Suppressor macrophage treated with lipopolysaccharide for 1 hour (primary cell): ENCODE measurements at places on chromosomes 4 and X.

GRCh38 chr4:180101348-180102083 is 2141.7 kb upstream of the TENM3 start:
- DNase-seq = no peak

- no peak for DNase-seq
Observed at GRCh38 chr4:135316266-135316779, 1114.7 kb upstream of the PABPC4L start.

DNA sequence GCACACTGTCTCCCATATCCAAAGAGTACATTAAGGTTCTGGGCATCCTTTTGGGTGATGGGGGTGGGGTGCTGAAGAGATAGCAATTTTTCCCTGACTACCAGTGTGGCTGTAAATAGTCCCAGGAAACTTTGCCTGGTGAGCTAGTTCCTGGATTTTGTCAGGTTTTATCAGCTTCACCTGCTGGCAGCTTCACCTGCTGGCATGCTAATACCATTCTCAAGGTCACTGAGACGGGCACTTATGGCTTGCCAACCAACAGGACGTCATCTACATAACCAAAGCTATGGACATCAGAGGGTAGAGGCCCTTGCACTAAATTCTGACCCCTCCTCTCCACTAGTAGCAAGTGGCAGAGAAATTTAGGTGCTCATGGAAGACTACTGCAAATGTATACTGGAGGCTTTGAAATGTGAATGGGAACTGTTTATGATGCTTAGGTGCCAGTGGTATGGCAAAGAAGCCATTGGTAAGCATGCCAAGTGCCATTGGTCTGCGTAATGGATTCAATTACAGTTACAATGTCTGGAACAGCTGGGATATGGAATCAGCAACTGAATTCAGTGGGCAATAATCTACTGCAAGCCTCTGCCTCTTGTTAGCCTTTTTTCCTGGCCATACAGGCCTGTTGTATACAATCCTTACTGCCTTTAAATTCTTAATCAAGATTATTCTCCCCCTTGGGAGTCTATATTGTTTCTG is 71.6 kb upstream of the SH3RF1 start:
- no peak for DNase-seq

DNA sequence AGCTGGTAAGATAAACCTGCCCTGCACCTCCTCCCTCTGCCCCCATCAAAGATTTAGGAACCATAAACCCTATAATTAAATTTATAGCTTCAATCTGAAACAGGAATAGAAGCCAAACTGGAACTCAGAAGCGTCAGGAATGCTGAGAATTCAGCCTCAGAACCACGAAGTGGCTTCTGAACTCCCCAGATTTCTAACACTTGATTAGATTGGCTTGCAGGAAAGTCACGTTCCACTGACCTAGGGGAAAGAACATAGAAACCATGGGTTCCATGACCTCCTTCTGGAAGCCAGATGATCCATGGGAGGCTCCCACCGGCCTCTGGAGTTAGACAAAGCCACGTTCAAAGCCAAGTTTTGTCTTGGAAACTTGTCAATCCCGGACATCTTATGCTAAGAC is 356.5 kb downstream of the MID1IP1 start:
- DNase-seq = no peak

GRCh38 chr4:27619435-27619834 is 758.8 kb downstream of the STIM2 start:
- no peak for DNase-seq

DNA sequence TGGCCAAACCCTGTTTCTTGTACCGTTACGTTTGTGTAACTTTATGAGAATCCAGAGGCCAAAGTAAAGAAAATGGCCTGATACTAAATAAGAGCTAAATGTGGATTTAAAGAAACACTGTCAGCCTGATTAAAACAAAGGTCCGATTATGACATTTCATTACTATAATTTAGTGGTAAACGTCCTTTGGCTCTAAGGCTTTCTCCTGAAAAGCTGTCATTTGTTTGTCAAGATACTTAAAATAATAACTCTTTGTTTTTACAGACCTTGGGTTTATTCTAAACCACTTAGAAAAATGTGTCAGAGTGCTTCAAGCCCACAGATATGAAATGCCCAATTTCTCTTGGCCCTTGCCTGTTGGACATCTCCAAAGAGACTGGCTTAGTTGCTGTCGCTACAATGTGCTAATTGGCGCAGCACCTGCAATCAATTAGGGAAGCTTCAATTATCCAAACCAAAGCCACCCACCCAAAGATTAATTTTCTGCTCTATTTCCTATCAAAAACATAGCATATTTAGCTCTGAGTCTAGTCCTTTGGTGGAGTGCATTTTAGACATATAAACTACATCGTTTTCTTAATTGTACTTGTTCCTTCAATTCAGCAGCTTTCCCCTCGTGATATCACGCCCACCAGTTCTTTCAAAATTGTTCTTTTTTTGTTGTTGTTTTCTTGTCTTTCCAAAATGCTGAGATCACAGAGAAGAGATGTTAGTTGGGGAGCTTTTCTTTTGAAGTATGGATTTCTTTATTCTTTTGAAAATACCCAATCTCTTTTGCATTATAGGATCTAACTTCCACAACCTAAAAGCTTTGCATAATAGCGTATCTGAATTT is 13.6 kb downstream of the SMIM20 start:
- DNase-seq = peak; percentile 8

GRCh38 chr4:133465022-133465421 is 315.9 kb downstream of the PCDH10 start:
- no peak for DNase-seq

DNA sequence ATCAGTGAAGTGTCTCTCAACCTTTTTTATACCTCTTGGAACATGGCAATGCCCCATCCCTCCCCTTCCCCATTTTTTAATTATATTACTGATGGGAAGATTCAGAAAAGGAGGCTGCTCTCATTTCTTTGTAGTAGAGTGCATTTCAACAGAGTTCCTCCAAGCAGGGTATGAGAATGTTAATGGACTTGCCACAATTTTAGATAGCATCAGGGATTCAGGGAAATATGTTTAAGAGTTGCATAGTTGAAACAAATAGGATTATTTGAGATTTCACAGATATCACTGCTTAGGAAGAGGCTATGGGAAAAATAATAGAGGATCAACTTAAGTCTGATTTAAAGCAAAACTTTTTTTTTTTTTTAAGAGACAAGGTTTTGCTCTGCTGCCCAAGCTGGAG is 46.2 kb downstream of the DIPK2B start:
- no peak for DNase-seq

GRCh38 chr4:83231620-83232076 is 53.0 kb downstream of the COQ2 start:
- DNase-seq = peak; percentile 33

- DNase-seq = no peak
Observed at GRCh38 chr4:137602436-137602835, 70.1 kb upstream of the PCDH18 start.

- DNase-seq = no peak
Observed at GRCh38 chr4:152784490-152785350, 5.0 kb downstream of the ARFIP1 start.

DNA sequence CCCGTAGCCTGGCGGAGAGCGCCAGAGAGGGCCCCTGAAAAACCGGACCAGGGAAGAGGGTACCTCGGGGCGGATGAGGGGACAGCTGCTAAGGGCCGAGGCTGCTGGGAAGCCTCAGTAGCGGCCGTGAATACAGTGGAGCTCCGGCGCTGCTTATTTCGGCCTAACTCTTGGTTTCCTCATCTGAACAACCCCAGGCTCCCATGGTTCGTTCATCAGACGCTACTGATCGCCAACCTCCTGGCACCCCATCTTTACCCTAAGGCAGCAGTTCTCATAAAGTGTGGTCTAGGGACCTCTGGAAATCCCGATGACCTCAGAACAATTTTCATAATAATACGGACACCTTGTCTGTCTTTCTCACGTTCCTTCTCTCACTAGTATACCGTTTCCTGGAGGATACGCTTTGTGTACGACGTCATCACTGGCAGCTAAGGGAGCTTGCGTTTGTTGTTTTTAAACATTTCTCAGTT is 645 bp upstream of the RAB28 start:
- DNase-seq = no peak

DNA sequence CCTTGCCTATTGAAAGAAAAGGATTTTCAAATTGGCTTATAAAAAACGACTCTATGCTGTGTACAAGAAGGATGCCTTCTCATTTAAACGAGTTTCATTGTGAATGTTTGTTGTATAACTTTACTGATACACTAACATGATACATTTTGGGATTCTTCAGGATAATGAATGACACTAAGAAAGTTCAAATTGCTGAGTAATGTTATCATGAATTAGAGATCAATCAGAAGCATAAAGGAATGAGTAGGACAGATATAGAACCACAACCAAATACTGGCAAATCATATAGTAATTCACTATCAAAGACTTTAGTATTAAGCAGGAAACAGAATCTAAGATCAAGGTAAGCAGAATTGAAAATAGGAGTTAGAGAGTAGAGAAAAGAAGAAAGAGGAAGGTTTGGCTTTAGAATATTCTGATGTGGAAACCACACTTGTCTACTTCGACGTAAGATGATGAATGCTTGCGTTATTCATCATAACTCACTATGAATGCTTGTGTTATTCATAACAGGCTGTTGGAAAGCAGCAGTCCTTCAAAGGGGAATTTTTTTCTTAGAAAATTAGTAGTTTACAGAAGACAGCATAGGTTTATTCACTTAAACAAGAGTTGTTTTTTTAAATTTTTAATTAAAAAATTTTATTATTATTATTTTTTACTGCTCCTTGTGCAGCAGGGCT is 13.4 kb downstream of the CCDC158 start:
- peak; percentile 59 for DNase-seq

DNA sequence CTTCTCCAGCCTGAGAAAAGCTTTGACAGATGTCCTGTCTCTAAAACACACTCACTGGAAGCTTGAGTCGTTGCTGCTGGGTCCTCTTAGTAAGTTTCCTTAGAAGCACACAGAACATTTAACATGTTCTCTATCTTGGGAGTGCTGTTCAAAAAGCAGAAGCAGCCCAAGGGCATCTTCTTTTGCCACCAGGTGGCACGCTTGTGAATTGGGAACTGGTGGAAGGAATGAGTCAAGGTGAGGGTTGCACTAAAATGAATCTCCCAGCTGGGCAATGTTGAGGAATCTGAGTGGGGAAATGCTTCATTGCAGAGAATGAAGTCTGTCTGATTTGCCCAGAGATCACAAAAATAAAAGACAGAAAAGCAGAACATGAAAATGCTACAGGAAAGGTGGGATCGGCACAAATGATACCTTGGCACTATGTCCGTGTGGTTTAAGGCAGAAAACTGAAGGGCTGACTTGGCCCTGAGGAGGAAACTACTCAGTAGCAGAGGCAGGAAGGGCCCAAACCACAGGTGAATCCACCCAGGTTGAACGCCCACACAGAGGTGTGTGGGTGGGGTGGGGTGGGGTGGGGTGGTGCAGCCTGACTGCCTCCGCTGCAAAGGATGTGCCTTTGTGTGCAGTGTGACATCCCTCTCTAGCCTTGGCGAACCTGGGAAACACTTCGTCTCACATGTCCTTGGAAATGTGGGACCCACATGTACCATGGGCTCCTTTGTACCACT is 26.0 kb downstream of the KIT start:
- peak; percentile 78 for DNase-seq

GRCh38 chr4:14254252-14254651 is 626.7 kb upstream of the BOD1L1 start:
- peak; percentile 59 for DNase-seq

DNA sequence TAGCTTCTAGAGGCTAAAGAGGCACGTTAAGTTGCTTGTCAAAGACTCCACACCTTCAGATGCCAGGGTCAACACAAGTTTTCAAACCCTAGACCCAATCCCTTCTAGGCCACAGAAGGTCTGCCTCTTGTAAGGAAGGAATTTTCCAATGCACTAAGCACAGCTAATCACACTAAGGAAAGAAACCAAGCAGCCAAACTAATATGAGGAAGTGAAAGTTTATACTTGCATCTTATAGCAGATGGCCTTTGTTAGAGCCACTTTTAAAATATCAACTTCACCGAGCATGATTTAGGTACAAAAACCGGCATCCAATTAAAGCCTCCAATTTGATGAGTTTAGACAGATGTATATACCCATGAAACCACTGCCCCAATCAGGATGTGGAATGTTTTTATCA is 9.9 kb downstream of the FHL1 start:
- peak; percentile 12 for DNase-seq

GRCh38 chr4:147924604-147925412 is 192.9 kb downstream of the ARHGAP10 start:
- no peak for DNase-seq

DNA sequence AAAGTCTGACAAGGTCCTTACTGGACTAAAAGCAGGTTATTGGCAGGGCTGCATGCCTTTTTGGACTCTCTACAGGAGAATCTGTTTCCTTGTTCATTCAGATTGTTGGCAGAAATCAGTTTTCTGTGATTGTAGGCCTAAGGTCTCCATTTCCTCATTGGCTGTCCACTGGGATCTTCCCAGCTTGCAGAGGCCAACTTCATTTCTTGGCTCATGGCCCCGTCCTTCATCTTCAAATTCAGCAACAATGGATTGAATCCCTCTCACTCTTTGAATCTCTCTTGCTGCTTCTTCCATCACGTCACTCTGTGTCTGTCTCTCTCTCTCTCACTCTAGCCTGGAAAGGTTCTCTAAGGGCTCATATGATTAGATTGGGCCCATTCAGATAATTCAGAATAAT is 14.9 kb upstream of the GLUD2 start:
- DNase-seq = no peak
